Mammary epithelial cell (primary cell): ENCODE measurements at places on chromosomes 7 and 10.

DNA sequence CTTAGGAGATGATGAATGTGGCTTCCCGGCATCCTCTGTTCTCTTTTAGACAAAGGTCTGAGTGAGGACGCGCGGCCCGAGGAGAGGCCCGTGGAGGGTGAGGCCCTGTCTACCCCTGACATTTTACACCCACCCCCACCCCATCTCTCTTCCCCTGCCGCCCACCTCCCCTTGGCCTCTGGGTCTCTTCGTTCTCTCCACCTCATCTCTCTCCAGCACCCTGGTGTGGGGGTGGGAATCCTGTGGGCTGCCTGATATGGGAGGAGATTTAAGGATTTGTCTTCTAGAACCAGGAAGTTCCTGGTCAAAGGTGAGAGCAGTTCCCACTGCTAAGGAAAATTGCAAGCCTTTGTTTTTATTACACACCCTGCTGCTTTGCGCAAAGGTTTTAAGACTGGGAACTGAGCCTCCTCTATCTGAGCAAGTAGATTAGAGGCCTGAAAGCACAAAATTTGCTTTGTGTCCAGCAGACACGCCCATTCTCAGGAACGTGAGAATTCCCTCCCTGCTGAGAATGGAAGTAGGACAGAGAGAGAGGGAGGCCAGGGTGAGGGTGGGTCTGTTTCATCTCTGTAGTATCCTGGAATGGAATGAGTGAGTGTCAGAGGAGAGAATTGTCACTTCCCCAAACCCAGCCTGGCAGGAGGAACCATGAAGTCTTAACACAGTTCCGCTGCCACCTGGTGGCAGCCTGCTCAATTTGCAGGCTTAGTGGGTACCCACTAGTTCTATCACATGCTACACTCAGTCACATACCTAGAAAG lies 91.2 kb downstream of the GTF2IRD1 start:
- DNase-seq: peak; percentile 23

DNA sequence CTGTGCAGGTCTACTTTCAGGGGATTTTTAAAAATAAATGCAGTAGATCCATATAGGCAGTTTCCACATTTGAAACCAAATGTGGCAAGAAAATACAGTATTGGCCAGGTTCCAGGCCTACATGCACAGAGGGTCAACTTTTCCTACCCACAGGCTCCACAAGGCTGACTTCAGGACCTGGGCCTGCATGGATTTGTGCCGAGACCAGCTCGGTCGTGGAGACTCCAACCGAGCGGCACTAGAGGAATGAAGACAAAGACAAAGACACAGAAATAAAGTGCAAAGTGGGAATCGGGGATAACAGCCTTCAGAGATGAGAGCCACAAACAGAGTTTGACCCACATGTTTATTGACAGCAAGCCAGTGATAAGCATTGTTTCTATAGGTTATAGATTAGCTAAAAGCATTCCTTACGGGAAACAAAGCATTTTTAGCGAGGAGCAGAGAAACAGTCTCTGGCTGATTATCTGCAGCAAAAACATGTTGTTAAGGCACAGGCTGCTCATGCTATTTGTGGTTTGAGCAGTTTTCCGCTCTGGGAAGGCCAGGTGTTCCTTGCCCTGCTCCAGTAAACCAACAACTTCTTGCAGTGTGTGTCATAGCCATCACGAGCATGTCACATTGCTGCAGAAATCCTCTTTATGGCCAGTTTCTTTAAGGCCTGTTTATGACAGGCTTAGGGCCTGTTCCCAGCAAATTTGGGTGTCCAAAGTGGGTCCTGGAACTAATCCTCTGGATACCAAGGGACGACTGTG lies 52.6 kb downstream of the ZNF37A start:
- DNase-seq: no peak

GRCh38 chr10:102230264-102230860 lies 4.3 kb downstream of the ELOVL3 start:
- DNase-seq: no peak

GRCh38 chr7:97014145-97014750 lies 8.9 kb downstream of the DLX6 start:
- no peak for DNase-seq

DNA sequence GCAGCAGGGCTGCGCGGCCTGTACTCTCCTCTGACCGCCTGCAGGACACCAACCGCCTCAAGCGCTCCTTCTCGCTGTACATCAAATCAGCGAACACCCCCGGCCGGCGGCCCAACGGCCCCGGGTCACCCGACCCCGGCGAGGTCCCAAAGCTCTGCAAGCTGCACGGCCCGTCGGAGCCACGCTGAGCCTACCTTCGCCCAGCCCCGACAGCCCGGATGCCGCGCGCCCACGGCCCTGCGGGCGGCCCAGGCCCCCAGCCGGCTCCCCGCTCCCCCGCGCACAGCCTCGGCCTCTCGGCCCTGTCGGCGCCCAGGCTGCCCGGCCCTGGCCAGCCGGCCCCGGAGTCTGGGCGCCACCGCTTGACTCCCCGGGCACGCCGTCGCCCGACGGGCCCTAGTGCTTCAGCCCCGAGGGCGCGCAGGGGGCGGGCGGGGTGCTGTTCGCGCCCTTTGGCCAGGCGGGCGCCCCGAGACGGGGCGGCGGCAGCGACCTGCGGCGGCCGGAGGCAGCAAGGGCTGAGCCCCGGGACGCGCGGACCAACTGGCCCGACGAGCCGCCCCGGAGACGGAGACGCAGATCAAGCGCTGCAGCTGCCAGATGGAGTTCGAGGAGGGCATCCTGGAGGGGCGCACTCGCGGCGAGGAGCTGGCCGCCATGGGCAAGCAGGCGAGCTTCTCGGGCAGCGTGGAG lies 11.1 kb upstream of the SEC24C start:
- no peak for DNase-seq

DNA sequence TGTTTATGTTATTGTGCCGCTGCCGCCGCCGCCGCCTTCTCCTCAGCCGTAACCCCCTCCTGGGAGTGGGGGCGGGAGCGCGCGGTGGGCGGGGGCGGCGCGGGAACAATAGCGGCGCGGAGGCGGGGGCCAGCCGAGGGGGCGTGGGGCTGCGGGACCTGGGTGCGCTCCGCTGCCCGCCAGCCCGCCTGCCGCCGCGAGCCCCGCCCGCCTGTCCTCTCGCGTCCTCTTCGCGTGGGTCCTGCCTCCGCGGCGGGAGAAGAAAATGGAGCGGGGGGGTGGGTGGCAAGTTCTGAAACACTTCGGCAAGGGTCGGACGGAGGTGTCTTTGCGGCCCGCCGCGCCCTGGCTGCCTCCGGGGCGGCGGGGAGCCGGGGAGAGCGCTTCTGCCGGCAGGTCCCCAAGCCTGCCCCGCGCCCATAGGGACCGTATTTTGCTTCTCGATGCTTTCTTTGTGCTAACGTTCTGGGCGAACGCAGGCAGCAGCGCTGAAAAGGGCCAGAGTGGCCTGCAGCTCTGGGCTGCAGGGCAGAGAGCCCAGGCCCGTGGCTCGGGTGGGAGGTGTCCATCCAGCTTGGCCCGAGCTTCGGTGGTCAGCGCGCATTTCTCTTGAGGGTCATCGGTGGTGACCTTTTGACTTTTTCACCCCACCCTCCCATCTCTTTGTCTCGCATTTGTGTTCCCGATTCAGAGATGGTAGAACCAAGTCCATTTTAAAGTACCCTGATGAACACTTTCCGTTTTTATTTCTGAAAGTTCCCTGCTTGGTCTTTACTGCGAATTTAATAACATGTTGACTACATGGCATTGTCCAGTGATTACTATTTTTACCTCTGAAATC lies 613 bp downstream of the MAPK8 start:
- DNase-seq: peak; percentile 32

DNA sequence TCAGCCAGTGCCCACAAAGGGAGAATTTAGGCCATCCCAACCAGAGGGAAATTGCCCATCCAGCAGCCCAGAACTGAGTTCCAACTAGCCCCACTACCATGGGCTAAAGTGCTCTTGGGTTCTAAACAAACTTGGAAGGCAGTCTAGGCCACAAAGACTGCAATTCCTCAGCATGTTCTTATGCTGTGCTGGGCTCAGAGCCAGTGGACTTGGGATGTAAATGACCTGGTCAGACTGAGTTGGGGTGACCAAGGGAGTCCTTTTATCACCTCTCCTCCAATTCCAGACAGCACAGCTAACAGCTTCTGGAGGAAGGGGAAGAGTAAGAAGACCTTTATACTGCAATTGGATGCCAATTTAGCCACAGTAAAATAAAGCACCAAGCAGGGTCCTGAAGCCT lies 607.2 kb upstream of the KCND2 start:
- DNase-seq: no peak

GRCh38 chr10:5570979-5571810 lies 46.4 kb downstream of the CALML3 start:
- no peak for DNase-seq

GRCh38 chr7:51237446-51238133 lies 79.0 kb downstream of the COBL start:
- no peak for DNase-seq

DNA sequence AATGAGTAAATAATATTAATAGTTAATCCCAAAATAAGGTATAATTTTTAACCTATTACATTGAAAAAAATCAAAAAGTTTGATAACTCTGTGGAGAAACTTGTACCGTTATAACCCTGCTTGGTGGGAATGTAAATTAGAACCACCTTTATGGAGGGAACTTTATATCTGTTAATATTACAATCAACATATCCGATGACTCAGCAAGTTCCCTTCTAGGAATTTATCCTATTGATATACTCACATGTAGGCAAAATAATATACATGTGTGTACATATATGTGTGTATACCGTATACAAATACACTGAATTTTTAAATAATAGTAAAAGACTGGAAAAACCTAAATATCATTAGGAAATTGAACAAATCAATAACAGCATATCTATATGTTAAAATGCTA lies 54.7 kb downstream of the PANK1 start:
- DNase-seq: no peak

GRCh38 chr10:12025591-12025990 lies 17.0 kb downstream of the UPF2 start:
- DNase-seq: no peak

DNA sequence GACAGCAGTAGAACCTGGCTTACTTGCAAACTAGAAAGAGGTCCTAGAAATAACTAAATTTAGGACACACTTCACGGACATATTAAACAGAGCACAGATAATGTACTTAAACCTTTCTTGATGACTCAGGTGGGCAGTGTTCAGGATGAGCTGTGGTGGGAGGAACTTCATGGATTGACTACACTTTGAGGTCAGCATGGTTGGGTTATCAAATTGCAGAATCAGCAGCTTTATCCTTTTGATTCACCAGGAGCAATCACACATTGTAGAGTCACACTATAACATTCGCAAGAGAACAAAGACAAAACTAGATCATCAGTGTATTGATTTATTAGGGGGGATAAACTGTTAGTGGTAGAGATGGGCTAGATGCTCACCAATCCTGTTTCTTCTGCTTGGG lies 38.6 kb upstream of the AGK start:
- no peak for DNase-seq

- no peak for DNase-seq
These were observed 39.2 kb upstream of the COL1A2 start for GRCh38 chr7:94355454-94355853.

- no peak for DNase-seq
These were observed 54.4 kb downstream of the MGMT start for GRCh38 chr10:129521161-129522025.

GRCh38 chr10:306675-307185 lies 171.5 kb downstream of the ZMYND11 start:
- DNase-seq: no peak

DNA sequence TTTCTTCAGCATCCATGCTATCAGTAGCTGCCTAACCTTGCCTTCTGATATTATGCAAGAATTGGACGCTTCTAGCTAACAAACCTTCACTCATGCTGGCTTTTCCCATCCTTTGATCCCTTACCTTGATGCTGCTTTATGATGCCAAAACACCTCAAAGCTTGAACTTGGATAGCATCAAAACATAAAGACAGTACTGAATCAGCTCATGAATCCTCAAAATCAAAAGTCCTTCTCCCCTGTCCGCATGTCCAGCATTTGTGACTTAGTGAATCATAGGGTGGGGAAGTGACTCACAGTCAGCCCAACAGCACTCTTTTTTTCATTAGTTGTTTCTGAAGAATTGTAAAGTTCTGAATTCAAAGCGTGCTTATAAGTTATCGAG lies 89.5 kb upstream of the PIK3CG start:
- DNase-seq: peak; percentile 87

DNA sequence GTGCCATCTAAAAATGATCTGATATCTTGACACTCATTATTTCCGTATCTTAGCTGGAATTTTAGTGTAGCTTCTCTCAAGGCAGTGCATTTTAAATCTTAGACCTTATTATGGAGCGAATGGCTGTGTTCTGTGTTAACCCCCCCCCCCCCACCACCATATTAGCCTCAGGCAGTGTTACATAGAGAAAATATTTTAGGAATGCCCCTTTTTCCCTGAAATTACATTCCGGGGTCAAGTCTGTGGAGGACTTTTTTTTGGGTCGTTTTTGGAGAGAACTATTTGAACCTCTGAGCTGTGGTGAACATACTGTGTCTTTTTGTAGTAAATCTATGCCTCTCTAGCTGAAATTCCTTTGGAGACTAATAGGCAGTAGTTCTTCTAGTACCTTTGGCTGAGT lies 3.1 kb downstream of the CCDC126 start:
- no peak for DNase-seq

DNA sequence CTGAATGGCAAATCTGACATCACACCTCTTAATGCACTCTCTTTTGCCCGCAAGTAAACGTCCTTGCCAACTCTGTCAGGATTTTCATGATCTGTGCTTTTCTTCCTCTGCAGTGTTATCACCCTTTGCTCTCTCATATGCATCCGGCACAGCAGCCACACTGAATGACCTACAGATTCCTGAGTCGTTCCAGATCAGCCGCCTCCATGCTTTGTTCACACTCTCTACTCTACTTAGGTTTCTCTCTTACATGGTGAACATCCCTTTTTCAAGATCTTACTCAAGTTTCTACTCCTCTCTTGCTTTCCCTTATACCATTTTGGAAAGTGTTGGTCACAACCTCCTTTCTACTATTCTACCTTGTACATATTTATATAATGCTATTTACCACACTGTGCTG lies 127.7 kb upstream of the AOAH start:
- no peak for DNase-seq

DNA sequence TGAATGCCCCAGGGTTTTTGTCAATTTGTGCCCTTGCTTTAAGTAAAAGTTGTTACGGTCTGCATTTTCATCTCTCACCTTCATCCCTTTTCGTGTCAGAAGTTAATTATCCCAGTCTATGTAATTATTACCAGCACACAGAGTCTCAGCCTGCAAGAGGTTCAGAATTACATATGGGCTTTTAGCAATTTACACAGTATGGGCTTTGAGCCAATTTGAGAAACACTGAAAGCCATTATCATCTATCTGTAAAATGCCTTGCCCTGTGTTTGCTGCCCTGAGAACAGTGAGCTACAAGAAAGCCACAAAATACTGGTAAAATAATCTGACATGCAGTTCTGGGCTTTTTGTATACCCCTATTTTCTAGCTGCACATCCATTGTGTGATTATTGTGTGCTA lies 125.6 kb upstream of the STEAP4 start:
- DNase-seq: no peak

DNA sequence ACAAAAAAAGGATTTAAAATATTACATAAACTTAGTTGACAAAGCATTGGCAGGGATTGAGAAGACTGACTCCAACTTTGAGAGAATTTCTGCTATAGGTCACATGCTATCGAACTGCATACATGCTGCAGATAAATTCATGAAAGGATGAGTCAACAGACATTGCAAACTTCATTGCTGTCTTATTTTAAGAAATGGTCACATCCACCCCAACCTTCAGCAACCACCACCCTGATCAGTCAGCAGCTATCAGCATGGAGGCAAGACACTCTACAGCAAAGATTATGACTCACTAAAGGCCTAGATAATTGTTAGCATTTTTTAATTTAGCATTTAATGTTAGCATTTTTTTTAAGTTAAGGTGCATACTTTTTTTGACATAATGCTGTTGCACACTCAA lies 73.6 kb downstream of the AGK start:
- DNase-seq: no peak

GRCh38 chr10:100734295-100735086 lies 10.9 kb upstream of the PAX2 start:
- DNase-seq: no peak
